BJ (cell line): ENCODE measurements at places on chromosomes 11 and 22. TPM values are rescaled to one million over a fixed set of nuclear protein-coding genes. Genes with fewer than 3 reads are reported as not detected.

- DNase-seq = no peak
These were observed 18.8 kb downstream of the SNX19 start for GRCh38 chr11:130897262-130898182.

DNA sequence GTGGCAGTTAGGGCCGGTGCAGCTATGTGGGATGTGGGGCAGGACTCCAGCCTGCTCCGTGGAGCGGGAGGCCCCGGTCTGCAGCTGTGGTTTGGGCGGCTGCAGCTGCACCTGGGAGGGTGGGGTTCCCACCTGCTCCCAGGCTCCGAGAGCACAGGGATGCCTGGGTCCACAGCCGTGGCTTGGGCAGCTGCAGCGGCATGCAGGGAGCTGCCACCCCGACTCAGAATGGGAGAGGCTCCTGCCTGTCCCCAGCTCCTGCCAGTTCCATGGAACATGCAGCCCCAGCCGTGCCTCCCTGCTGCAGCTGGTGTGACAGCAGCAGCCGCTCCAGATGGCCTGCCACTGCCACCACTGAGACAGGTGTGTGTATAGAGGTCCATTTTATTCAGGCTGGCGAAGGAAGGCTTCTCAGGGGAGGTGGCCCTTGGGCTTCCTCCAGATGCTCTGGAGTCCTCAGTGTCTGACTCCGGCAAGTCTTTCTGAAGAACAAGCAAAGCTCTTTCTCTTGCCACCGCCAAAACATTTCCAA is 21.8 kb upstream of the UPK3A start:
- no peak for DNase-seq

DNA sequence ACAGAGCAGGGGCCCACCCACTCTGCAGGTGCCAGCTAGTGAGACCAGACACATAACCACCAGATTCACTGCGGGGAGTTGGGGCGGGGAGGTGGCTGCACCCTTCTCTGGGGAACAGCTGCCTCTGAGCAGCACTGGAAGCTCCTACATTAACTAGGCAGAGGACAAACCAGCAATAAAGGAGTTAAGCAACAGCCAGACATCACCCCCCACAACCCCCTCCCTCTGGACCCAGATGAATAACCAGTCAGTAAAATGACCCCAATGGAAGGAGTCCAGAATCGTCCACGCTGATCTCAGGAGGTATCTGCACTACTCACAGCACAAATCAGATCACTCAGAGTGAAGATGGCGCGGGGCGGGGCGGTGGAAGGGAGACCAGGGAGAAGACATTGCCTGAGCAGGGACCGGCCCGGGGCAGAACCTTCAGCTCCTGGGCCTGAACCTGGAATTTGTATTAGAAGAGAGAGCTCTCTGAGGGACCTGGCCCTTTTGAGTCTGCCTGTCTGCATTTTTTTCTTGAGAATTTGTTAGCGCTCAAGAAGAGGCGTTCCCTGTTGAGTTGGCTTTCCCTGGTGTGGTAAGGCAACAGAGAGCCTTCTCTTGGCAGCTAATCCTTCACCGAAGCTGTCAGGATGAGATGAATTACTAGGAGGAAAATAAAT is 125.5 kb upstream of the NCAM1 start:
- DNase-seq = no peak

- DNase-seq = no peak
These were observed 453 bp downstream of the GAS2 start for GRCh38 chr11:22666688-22667439.

DNA sequence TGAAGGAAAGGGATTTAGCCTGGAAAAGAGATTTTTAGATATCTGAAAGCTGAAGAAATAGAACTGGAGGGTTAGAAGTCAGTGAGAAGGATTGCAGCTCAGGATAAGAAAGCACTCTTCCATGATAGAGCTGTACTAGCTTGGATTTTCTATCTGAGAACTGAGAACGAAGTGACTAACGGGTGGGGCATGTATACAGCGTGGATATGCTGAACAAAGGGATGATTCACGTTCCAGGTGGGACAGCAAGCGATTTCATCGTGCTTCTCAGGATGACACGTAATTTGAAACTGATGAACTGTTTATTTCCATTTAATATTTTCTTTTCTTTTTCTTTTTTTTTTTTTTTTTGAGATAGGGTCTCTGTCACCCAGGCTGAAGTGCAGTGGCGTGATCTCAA is 53.0 kb downstream of the GRAMD1B start:
- no peak for DNase-seq

- no peak for DNase-seq
These were observed 229.8 kb downstream of the TBC1D22A start for GRCh38 chr22:46992121-46992731.

- DNase-seq = no peak
These were observed at the start of gene ELF5 for GRCh38 chr11:34513682-34514449. Gene ELF5 (minus strand): TSS chr11:34513794. CDS start chr11:34505749, 8,045 bp downstream.

DNA sequence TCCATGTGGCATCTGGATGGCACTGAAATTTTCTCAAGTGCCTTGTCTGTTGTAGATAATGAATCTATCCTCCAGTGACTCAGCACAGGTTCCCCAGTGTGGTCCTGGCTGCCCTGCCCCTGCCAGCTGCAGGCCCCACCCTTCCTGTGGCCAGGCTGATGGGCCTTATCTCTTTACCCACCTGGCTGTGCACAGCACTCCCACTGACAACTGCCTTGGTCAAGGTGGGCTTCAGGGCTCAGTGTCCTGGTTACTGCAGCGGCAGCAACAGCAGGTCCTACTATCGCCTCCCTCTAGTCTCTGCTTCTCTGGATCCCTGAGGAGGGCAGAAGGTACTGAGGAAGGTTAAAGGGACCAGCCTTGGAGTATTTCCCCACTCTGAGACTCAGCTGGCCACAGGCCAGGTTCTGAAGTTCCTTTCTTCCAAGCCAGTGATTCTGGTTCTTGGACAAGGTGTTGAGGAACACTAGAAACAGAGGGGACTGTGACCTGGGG is 3.1 kb downstream of the HMBS start:
- DNase-seq = no peak

- no peak for DNase-seq
These were observed 237.8 kb downstream of the GRIK4 start for GRCh38 chr11:120749395-120749794.

DNA sequence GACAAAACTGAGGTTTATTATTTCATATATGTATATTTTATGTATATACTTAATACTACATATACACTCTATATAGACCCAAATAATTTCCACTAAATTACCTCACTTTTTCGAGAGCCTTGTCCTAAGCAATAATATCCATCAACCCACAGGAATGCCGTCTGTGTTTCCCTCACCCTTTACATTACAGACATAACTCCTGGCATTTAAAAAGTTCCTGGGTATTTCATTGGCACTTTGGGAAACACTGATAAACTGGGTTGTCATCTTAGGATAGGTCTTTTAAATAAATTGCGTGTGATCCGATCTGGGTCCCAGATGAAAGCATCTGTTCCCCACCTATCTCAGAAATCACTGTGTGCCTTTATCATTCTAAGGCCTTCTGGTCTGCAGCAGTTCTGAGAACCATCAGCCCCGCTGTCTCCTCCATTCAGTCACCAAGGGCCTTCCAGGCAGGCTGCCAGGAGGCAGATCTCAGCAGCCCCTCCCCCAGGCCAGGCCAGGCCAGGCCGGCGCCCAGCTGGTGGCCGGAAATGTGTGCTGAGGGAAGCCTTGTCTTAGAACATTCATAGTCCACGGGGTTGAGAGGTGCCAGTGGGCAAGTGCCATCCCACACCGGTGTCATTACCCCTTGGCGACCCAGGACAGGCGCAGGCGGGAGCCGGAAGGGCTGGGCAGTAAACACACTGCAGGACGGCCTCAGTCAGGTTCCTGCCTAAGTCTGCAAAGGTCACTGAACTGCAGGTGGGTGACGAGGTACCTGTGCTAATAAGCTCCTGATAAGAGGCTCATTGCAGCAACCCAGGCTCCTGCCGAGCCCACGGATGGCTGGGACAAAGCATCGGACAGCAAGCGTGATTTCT is 3.3 kb downstream of the FGF19 start:
- DNase-seq = no peak

DNA sequence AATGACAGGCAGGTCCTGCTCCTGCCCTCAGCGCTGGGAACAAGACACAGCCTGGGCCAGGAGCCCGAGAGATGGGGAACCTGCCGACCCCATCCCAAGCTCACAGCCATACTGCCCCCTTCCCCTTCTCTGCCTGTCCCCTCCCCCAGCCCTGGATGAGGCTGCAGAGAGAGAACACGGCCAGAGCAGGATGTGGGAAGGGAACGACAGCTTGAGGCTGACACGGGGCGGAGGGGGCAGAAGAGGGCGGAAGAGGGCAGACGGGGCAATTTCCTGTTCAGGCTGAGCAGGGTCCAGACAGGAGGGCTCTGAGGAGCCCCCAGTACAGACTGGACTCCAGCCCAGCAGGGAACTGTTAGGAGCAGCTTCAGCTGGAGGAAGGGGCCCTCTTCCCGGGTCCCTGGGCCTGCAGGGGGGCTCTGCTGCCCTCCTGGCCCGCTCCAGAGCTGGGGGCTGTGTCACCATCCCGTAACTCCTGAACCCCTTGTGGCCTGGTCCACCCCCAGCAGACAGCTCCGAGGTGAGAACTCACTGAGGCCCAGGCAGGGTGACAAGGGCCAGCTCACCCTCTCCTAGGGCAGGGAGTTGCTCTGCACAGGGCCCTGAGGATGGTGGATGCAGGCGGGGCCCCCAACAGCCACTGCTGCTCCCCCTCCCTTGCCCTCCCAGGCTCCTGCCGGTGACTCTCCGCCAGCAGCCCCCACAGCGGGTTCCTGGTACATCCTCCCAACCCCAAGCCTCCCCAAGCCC is 5.7 kb downstream of the CTSD start:
- no peak for DNase-seq

DNA sequence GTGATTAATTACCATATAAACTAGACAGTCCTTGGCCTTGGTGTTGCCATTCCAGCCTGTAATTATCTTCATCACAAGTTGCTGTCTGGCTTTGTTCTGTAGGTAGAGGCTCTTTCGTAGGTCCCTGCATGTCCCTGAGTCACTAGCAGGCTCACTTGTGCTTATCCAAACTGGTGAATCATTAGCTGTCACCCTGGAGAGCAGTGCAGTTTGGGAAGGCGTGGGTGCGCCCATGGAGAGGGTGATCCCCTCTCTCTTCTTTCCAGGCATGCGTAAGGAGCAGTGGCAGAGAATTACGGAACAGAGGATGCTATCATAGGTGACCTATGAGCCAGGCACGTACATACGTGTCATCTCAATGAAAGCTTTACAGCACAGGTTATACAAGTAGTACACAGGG is 11.0 kb upstream of the EHF start:
- DNase-seq = no peak

CSNK1E gene
- polyA plus RNA-seq = 120 and 183 TPM in 2 replicates

DDI1 gene
- polyA plus RNA-seq = not detected in 2 replicates

ACTN3 gene
- polyA plus RNA-seq = not detected in 2 replicates

CHADL gene
- 0.51 and 0.70 TPM in 2 replicates for polyA plus RNA-seq
